ENCODE measurements at places on chromosomes 2 and 18.
A peak's percentile ranks its signal among the peaks of the same experiment; 100 is the strongest.

DNA sequence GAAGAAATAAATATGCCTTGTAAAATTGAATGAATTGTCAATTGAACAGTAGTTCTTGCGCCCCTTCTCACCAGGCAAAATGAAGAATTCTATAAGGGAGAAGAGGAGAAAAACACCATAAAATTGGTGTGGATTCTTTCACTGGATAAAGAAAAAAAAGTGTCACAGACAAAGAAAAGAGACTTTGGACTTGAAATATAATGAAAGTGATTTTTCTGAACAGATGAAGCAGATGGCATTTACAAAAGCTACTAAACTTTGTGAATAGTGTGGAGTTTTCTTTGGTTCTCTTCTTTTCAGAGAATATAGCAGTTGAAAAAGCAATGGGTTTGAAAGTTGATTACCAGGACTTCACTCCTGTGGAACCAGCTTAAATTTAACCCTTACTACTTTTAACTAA lies 945.7 kb downstream of the DSC3 start:
- no peak for DNase-seq

GRCh38 chr18:13216711-13217465 lies 1.7 kb upstream of the LDLRAD4 start:
- DNase-seq = peak; percentile 91

- no peak for DNase-seq
These were observed 61.9 kb downstream of the AQP4 start for GRCh38 chr18:26803643-26804042.

GRCh38 chr18:67260841-67261240 lies 255.7 kb downstream of the DSEL start:
- no peak for DNase-seq

GRCh38 chr2:73172963-73173362 lies 29.4 kb upstream of the NOTO start:
- no peak for DNase-seq

- peak; percentile 63 for DNase-seq
These were observed 68.7 kb upstream of the EDAR start for GRCh38 chr2:109057686-109058085.

- no peak for DNase-seq
These were observed 2.4 kb upstream of the DTNA start for GRCh38 chr18:34707670-34708069.

DNA sequence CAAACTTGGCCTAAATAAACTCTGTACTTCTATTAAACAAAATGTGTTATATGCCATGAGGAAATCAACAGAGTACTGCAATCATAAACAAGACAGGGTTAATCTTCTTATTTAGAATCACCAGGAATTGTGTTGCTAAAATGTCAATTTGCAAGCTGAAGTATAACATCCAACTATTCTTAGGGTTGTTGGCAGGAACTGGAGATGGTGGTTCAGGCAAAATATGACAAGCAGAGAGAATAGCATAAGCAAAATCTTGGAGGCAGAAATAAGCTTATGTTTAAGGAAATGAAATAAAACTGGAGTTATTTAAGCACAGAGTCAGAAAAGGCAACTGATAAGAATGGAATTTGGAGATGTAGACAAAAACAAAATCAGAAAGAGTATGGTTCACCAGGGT lies 463.8 kb upstream of the SLC8A1 start:
- no peak for DNase-seq

- DNase-seq = no peak
These were observed 802.7 kb downstream of the RNF144A start for GRCh38 chr2:7719876-7720275.

GRCh38 chr2:58377181-58377580 lies 136.1 kb upstream of the FANCL start:
- no peak for DNase-seq

GRCh38 chr2:45180033-45180746 lies 170.9 kb upstream of the SIX2 start:
- no peak for DNase-seq

- DNase-seq = no peak
These were observed 154.0 kb downstream of the WDPCP start for GRCh38 chr2:63434024-63435001.

- DNase-seq = no peak
These were observed 84.3 kb upstream of the CELF4 start for GRCh38 chr18:37649930-37650329.

- no peak for DNase-seq
These were observed 1.3 kb downstream of the PROC start for GRCh38 chr2:127419448-127420038.

GRCh38 chr2:157751462-157752058 lies 122.9 kb upstream of the ACVR1C start:
- no peak for DNase-seq

GRCh38 chr2:95301876-95302641 lies 4.9 kb downstream of the KCNIP3 start:
- DNase-seq = no peak

- no peak for DNase-seq
These were observed 1.3 kb upstream of the SP3 start for GRCh38 chr2:173966274-173967098.

DNA sequence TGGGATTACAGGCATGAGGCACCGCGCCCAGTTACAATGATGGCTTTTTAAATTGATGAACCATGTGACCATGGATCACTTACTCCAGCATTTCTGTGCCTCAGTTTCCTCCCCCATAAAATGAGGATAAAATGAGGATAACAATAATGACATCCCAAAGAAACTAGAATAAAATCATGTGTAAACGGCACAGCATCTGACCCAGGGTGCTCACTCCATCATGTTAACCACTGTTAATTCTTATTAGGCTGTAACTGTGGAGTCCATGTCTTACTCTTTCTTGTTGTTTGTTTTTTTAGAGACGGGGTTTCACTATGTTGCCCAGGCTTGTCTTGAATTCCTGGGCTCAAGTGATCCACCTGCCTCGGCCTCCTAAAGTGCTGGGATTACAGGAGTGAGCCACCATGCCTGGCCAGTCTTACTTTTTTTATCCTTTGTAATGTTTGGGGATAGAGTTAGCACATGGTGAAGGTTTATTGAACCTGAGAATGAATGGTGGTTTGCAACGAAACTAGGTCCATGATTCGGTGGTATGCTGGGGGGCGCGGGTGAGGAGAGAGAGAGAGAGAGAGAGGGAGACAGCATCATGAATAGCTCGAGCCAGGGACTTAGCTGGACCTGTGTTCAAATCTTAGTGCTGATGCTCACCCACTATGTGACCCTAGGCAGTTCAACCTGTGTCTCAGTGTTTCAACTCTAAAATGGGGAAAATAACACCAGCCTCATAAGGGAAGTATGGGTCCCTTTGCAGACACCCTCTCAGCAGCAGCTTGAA lies 52.3 kb downstream of the MYCN start:
- DNase-seq = no peak

- no peak for DNase-seq
These were observed 43.1 kb upstream of the TEX51 start for GRCh38 chr2:126855606-126856005.

GRCh38 chr2:24723665-24724064 lies 69.5 kb downstream of the PTRHD1 start:
- no peak for DNase-seq

DNA sequence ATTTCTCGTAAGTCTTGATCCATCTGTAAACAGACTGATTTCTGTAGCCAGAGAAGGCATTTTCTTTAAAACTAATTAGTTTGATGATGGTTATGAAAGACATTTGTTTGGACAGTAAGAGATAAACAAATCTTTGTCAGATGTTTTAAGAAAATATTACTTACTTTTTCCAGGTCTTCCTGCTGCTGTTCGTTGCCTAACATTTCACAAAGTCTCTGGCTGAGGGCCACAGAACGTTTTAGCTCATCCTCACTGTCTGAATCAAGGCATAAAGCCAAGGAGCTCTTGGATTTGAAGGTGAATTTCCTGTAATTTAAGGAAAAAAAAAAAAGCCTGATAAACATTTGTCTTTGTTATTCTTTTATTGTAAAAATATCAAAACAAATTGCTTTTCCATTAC lies 57.8 kb downstream of the VIL1 start:
- DNase-seq = no peak

DNA sequence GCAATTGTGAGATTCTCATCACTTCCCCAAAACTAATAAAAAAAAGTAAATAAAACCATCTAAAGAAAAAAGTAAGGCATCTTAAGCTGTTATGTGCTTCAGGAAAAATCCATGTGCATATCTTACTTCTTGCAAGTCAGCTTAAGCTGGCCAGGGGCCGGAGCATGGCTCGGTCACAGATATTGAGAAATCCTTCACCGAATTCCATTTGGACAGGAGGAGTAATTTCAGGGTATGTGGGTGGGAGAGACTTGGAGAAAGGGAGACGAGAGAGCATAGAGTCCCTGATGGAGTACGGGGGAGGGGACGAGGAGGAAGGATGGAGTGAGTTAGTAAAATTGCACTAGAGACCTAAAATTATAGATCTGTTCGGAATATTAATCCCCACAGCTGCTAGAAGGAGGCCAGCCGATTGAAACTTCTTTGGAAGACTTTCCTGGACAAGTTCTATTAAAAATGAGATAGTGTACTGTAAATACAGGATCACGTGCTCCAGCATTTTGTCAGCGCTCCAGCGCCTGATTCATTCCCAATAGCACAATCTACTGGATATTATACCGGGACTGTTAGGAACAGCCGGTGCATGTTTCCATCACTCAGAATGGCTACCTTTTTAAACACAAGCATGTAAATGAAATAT lies 438.5 kb downstream of the ZNF516 start:
- no peak for DNase-seq

GRCh38 chr2:118058951-118059350 lies 29.3 kb upstream of the INSIG2 start:
- DNase-seq = no peak

DNA sequence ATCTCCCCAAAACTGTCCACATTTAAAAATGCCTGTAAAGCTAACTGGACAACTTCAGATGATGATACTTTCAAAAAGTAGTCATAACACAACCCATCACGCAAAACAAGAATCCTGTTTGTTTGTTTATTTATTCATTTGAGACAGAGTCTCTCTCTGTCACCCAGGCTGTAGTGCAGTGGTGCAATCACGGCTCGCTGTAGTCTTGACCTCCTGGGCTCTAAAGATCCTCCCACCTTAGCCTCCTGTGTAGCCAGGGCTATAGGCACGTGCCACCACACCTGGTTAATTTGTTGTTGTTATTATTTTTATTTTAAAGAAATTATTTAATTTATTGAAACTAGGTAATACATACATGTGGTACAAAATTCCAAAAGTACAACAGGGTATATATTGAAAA lies 94.8 kb downstream of the RAPGEF4 start:
- DNase-seq = no peak

DNA sequence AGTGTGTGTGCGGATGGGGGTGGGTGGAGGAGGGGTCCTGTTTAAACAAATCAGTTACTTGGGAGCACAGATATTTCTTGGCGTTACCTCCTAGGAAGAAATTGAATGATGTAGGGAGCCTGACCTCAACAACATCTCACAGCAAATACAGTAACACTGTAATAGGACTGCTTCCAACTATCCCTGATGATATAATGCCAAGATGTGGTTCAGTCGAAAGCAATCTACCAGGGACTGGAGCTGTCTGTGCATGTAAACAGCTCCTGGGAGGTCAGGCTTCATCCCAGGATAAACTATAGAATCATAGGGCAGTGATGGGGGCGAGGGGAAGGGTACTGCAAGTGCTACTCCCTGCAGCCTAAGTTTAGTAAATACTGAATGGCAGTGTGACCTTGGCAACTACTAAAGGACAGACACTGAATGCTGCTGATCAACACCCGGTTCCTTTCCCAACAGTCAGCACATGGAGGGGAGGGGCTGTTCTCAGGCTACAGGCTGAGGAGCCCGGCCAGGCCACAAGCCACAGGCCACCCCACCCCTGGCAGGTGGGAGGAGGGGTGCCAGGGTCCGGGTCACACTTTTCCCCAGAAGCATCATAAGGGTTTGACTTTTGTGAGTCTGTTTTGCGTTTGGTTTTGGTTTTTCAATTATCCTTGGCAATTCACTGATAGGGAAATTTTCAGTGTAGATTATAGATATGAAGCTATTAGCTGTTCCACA lies 85.3 kb upstream of the ZNF397 start:
- DNase-seq = no peak

DNA sequence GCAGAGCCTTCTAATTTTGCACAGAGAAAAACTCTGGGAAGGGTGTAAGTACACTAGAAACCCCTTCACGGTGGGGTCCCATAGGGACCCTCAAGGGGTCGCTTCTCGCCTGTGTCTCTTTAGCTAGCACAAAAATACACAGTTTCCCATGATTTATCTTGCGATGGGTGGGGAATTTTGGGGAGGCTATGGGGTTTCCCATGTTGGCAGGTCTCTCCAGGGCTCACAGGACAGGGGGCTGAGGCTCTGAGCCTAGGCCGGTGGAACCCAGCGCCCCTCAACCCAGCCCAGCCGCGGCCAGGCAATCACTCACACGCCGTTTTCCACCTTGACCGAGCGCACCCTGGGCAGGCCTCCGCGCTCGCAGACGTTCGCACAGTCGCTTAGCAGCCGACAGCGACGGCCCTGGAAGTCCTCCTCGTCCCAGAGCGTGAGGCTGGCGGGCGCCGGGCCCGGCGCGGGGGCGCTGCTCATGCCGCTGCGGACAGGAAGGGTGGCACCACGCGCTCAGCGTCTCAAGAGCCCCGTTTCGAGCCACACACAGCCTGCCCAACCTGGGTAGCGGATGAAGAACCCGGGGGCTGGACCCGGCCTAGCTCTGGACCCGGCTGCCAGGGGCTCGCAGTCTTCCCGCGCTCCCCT lies 398 bp downstream of the CRYBA2 start:
- no peak for DNase-seq

- DNase-seq = no peak
These were observed 225.8 kb downstream of the RNF152 start for GRCh38 chr18:61666876-61667590.

DNA sequence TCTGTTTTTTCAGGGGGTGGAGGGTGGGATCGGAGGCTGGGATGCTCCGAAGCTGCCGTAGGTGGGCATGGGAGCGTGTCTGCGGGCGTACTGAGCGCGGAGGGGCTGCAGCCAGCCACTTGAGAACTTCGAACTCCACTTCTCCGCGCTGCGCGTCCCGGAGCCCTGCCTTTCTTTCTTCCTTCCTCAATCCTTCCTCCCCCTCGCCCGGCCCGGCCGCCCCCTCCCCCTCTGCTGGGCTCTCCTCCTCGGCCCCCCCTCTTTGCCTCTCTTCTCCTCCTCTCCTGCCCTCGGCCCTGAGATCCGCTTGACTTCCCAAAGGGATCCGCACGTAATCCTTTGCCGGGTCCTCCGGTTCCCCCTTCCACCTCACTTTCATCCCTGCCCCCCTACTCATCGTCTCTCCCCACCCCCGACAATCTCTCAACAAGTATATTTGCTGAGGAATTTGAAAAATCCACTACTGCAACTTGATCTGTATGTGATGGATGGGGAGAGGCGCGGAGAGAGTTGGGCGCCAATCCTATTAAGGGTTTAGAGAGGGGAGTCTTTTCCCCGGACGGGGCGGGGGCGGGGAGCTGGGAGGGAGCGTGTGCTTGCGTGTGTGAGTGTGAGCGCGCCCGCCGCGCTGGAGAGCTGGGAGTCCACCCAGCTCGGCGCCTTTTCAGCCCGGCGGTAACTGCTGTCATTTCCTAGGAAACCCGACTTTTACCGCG lies 1.1 kb downstream of the GLI2 start:
- peak; percentile 45 for DNase-seq

- peak; percentile 48 for DNase-seq
These were observed 21.4 kb downstream of the HADHA start for GRCh38 chr2:26223018-26223417.
